Activated T-cell treated with anti-CD3 and anti-CD28 coated beads, Interleukin-2, amount 50 U/mL, for 4 hours (primary cell): ENCODE measurements at places on chromosomes 3 and 15.
A peak's percentile ranks its signal among the peaks of the same experiment; 100 is the strongest.

DNA sequence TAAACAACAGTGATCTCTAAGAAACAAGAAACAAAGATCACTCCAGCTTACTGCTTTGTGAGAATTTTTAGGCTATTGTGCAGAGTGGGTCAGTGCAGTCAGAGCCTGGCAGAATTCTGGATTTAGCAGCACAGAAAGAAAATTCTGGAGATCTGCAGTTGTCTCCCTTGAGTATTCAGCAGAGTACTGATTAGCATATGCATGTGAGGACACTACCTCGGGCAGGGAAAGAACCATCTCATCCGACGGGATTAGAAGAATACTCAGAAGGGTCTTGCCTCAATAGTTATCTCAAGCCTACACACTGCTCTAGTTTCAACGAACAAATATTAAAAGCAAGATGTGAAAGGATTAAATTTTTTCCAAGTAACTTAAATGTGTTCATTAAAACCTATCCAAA is 70.7 kb downstream of the TRPC1 start:
- DNase-seq: no peak

DNA sequence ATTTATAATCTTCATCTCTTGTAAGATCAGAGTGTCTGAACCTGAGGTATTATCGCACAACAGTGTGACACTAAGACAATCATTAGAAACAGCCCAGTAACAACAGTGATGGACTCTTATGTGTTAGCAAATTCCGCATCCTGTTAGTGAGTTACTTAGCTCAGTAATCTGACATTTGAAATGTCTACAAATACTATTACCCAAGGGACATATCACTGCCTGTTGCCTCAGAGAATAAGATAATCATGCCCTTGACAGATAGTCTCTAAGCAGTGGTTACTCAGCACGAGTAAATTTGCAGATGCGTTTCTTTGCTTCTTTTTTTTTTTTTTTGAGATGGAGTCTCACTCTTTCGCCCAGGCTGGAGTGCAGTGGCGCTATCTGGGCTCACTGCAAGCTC is 13.4 kb upstream of the RTP1 start:
- DNase-seq: no peak

- DNase-seq: peak; percentile 19
These were observed 670 bp upstream of the ATP13A3 start for GRCh38 chr3:194487289-194488054.

- DNase-seq: no peak
These were observed 1.3 kb upstream of the THBS1 start for GRCh38 chr15:39579487-39580116.

- DNase-seq: no peak
These were observed 689.9 kb upstream of the SEMA6D start for GRCh38 chr15:47027322-47027946.

DNA sequence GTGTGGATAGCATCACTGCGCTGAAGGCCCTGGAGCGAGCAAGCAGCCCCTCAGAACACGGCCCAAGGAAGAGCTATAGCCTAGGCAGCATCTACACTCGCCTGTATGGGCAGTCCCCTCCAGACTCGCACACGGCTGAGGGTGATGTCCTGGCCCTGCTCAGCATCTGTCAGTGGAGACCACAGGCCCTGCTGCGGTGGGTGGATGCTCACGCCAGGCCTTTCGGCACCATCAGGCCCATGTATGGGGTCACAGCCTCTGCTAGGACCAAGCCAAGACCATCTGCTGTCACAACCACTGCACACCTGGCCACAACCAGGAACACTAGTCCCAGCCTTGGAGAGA is 20.5 kb downstream of the ATRIP start:
- no peak for DNase-seq

DNA sequence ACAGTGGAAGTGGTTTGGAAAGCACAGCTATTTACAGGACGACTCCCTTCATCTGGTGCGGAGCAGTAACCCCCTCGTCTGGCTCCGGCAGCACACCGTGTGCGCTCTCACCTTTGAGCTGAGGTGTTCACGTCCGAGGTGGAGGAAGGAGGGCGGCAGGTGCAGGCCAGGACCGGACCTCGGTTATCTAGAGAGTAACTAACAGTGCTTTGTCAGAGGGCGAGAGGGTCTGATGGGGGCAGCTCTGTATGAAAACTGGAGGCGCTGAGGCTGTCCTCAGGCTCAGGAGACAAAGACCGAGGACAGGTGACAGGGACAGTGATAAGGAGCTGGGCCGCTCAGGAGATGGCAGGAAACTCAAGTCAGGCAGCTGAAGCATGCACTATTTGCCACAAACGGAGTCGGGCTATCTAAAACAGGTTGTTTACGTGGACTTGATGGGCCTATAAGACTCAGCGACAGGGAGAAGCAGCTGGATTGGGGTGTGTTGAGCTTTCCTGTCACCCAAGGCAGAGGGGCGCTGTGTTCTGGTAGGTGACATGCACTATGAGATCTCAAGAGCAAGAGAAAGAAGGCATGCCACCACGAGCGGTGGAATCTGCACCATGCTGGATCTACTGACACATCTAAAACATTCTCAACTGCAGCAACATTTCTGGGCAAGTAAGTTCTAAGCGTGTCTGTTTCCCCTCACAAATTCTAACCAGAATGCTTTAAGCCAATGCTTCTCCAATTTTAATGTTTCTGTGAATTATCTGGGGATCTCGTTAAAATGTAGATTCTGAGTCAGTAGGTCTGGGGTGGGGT is 155.2 kb downstream of the XXYLT1 start:
- DNase-seq: no peak

GRCh38 chr3:97938444-97938843 is 33.8 kb downstream of the RIOX2 start:
- DNase-seq: no peak

- no peak for DNase-seq
These were observed 9.6 kb downstream of the CCR8 start for GRCh38 chr3:39339086-39339485.

- DNase-seq: no peak
These were observed 240.8 kb downstream of the NR1D2 start for GRCh38 chr3:24185738-24186384.
